ENCODE measurements at places on chromosomes 16 and 17.

GRCh38 chr17:50332196-50332595, 13.7 kb upstream of the XYLT2 start:
- no peaks in the 10 kb centered on the region for H3K27me3 ChIP-seq
- peaks cover 8% of the 10 kb centered on the region for H3K4me1 ChIP-seq
- H3K4me3 ChIP-seq = no peak overlapping the region
- H3K27ac ChIP-seq = no peak overlapping the region

- no peak overlapping the region for H3K27ac ChIP-seq
- peaks cover 4% of the 10 kb centered on the region for H3K27me3 ChIP-seq
- DNase-seq = peak; percentile 64
Measured at GRCh38 chr17:38667099-38667786, 7.5 kb downstream of the EPOP start.

- H3K36me3 ChIP-seq = peaks cover 4% of the 10 kb centered on the region
- no peaks in the 10 kb centered on the region for H3K27me3 ChIP-seq
- no peak overlapping the region for H3K27ac ChIP-seq
- no peak overlapping the region for H3K4me3 ChIP-seq
Measured at GRCh38 chr16:28317040-28317880, 24.9 kb downstream of the SBK1 start.

GRCh38 chr17:53765609-53766008, 57.1 kb upstream of the KIF2B start:
- no peak for DNase-seq
- no peaks in the 10 kb centered on the region for H3K4me1 ChIP-seq
- no peaks in the 10 kb centered on the region for H3K36me3 ChIP-seq
- no peak overlapping the region for H3K27ac ChIP-seq

- no peak overlapping the region for H3K4me3 ChIP-seq
- H3K4me1 ChIP-seq = peaks cover 16% of the 10 kb centered on the region
- H3K27ac ChIP-seq = peak overlapping the region; percentile 57
- H3K27me3 ChIP-seq = peaks cover 7% of the 10 kb centered on the region
- H3K36me3 ChIP-seq = no peaks in the 10 kb centered on the region
Measured at GRCh38 chr17:6752068-6752909, 3.6 kb upstream of the XAF1 start.

DNA sequence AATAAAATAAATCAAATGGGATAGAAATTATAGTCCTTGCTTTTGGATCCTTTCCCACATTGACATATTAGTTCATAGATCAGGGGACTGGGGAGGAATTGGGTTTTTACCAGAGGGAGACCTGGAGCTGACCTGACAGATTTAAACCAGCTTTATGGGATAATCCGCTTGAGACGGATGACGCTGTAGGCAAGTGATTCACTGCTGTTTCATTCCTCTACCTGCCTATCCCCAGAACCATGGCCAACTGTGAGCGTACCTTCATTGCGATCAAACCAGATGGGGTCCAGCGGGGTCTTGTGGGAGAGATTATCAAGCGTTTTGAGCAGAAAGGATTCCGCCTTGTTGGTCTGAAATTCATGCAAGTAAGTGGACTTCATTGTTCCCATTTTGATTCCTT, 2.1 kb downstream of the NME1 start:
- DNase-seq = no peak
- H3K27me3 ChIP-seq = no peaks in the 10 kb centered on the region
- peak overlapping the region; percentile 62 for H3K4me3 ChIP-seq
- H3K36me3 ChIP-seq = peaks cover 47% of the 10 kb centered on the region

All from A673 (cell line).